ENCODE measurements at places on chromosomes 12 and 14. TPM values are rescaled to one million over a fixed set of nuclear protein-coding genes. Genes with fewer than 3 reads are reported as not detected.

Gene COX8C
- polyA plus RNA-seq = not detected

DNA sequence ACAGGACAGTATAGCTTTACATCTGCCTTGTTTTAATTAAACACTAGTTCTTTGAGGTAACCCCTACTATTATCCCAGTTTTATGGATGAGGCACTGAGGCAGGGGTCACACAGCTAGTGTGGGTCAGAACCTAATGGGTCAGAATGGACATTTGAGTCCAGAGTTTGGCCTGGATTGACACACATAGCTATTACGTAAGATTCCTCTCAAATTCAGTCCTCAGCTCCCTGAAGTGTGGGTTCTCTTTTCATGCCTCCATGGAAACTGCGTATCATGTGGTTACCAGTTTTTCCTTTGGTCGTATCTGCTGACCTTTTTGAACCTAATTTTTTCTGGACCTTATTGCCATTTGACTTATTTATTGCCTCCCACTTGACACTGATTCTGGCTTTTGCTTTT lies 40.4 kb downstream of the PSEN1 start:
- DNase-seq = no peak

Gene TESPA1
- not detected for polyA plus RNA-seq

- no peak for DNase-seq
Measured at GRCh38 chr14:91417983-91418386, 365 bp upstream of the CCDC88C start.

All from AG04450 (cell line).